Type B pancreatic cell (in vitro differentiated cells): ENCODE measurements at places on chromosomes 1 and 21. TPM values are rescaled to one million over a fixed set of nuclear protein-coding genes. Genes with fewer than 3 reads are reported as not detected.
A peak's percentile ranks its signal among the peaks of the same experiment; 100 is the strongest.

The ANGPTL3 gene
- total RNA-seq: 2.2 and 2.6 TPM in 2 replicates

The FCGR1A gene
- not detected in 2 replicates for total RNA-seq

The GJC2 gene
- 0.76 and 1.3 TPM in 2 replicates for total RNA-seq

The PEAR1 gene
- 0.14 and 11.7 TPM in 2 replicates for total RNA-seq

The NBPF12 gene
- total RNA-seq: 12.0 and 15.8 TPM in 2 replicates

The NEK2 gene
- total RNA-seq: 15.2 and 23.4 TPM in 2 replicates

The PPIAL4G gene
- not detected in 2 replicates for total RNA-seq

The CA6 gene
- 0.24 TPM in 1 of 2 replicates, not detected in the other for total RNA-seq

The PCP4L1 gene
- 1.0 and 3.4 TPM in 2 replicates for total RNA-seq

- H3K4me3 ChIP-seq: no peak overlapping the region
- H3K27ac ChIP-seq: no peak overlapping the region
- no peak for DNase-seq
- peaks cover 37% of the 10 kb centered on the region for H3K4me1 ChIP-seq
- peaks cover 23% of the 10 kb centered on the region for H3K36me3 ChIP-seq
- H3K27me3 ChIP-seq: no peaks in the 10 kb centered on the region
These were observed 15.4 kb downstream of the KAZN start for GRCh38 chr1:14613926-14614325.

- no peaks in the 10 kb centered on the region for H3K27me3 ChIP-seq
- no peak for DNase-seq
- peaks cover 50% of the 10 kb centered on the region for H3K4me1 ChIP-seq
- peaks cover 12% of the 10 kb centered on the region for H3K36me3 ChIP-seq
These were observed 98.5 kb downstream of the RERE start for GRCh38 chr1:8718850-8719361.

DNA sequence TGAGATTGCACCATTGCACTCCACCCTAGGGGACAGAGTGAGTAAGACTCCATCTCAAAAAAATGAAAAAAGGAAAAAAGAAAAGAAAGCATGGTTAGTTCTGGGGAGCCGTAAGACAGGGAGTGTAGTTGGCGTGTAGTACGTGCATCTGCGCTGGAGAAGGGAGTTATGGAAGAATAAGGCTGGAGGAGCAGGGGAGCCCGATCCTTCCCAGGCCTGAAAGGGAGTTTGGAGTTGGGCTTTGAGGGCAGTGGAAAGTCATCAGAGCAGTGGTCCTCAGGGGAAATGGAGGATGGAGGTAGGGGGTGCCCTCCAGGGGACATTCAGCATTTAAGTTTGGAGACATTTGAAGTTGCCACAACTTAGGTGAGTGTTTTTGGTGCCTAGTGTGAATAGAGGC lies 11.3 kb upstream of the TMEM201 start:
- no peak overlapping the region for H3K27ac ChIP-seq
- no peaks in the 10 kb centered on the region for H3K27me3 ChIP-seq

DNA sequence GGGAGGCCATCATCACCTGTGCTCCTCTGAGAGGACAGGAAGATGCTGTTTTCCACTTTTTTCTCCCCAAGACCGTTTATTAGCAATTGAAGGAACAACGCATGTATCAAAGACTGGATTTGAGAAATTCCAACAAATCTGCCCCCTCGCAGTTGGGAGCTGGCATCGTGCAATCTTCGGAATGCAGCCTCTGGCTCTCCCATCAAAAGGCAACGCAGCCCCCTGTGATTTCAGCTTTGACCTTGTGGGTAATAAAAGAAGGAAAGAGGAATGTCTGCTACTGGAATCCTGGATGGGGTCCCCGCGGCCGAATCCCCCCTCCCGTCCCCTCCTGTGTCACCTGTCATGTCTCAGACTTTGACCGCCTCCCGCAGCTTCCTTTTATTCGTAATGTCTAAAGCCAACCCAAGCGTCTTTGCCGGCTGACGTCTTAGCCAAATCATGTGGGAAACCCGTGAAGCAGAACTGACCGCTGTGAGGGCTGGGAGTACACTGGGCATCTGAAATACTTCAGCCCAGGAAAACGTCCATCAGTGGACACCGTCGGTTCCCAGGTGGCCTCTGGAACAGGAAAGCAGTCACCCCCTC lies 101.5 kb downstream of the WDR4 start:
- no peak overlapping the region for H3K4me3 ChIP-seq
- peaks cover 13% of the 10 kb centered on the region for H3K36me3 ChIP-seq
- H3K27ac ChIP-seq: no peak overlapping the region
- DNase-seq: no peak
- H3K4me1 ChIP-seq: peaks cover 26% of the 10 kb centered on the region

DNA sequence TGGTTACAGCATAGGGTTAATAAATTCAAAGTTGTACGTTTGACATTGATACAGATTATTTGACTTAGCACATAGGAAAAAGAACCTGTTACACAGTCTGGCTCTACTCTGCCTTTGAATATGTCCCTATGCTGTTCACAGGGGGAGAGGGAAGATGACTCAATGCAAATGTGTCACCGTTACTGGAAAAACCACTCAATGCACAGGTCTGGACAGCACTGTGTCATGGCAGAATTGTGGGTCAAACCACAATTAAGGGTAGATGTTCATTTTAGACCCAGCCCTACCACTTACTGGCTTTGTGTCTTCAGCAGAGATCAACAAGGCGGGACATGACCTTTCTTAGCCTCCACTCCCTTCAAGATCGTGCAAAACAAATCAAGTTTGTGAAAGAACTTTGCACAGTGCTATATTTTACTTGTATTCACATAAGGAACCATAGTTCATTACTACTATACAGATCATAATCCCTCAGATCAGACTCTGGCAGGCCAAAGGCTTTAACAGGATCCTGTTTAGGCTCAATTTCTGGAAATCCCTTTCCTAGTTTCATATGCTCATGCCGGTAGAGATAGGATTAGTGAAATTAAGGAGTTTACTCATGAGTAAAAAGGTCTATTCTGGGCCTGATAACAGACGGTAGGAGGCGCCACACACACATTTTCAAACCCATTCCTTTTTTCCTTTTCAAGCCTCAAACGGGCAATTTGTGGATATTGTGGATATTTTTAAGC lies 22.1 kb downstream of the EIF2D start:
- peaks cover 8% of the 10 kb centered on the region for H3K4me1 ChIP-seq
- H3K27me3 ChIP-seq: no peaks in the 10 kb centered on the region
- no peak overlapping the region for H3K4me3 ChIP-seq
- H3K27ac ChIP-seq: peak overlapping the region; percentile 65
- no peak for DNase-seq
- peaks cover 32% of the 10 kb centered on the region for H3K36me3 ChIP-seq

DNA sequence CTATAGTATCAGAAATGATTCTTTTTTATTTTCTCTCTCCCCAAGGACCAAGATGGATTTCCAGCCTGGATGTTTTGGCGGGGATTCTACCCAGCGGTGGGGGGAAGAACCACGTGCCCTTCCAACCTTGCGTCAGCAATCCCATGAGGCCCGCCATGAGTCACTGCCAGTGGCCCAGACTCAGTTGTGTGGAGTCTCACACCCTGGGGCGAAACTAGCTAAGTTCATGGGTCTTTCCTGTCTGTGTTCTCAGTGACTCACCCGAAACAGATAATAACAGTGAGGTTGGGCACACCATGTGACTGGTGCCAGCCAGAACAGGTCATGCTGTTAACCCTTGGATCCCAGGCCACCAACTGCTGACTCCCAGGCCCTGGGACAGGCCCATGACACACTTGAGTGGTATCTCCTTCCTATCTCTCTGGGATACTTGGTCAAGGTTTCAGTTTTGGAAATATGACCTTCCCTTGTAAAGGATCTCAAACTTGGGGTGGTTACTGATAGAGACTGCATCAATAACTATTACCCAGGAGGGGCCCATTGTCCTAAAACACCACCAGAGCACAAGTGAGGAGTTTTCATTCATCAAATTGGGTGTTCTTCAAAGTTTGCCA lies 98.0 kb upstream of the DUSP10 start:
- no peak overlapping the region for H3K4me3 ChIP-seq
- no peaks in the 10 kb centered on the region for H3K4me1 ChIP-seq
- H3K27ac ChIP-seq: no peak overlapping the region
- no peak for DNase-seq
- H3K27me3 ChIP-seq: peaks cover 4% of the 10 kb centered on the region

GRCh38 chr1:207027206-207027777 lies 5.3 kb downstream of the C1orf116 start:
- peaks cover 12% of the 10 kb centered on the region for H3K36me3 ChIP-seq
- H3K27ac ChIP-seq: peak overlapping the region; percentile 100
- peak overlapping the region; percentile 95 for H3K4me3 ChIP-seq
- H3K4me1 ChIP-seq: peaks cover 35% of the 10 kb centered on the region
- DNase-seq: no peak
- peaks cover 22% of the 10 kb centered on the region for H3K27me3 ChIP-seq

DNA sequence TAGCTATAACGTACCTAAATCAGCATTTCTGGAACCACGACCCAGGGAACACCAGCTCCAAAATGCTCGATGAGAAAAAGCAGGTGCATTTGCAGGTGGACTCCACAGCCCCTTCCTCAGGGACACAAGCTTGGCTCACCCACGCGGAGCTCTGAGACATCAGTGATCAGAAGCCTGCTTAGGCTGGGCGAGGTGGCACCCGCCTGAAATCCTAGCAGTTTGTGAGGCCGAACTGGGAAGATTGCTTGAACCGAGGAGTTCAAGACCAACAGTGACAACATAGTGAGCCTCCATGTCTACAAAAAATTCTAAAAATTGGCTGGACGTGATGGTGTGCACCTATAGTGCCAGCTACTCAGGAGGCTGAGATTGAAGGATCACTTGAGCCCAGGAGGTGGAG lies 2.5 kb upstream of the TSPEAR start:
- DNase-seq: peak; percentile 39
- no peak overlapping the region for H3K27ac ChIP-seq
- no peaks in the 10 kb centered on the region for H3K36me3 ChIP-seq
- H3K4me1 ChIP-seq: peaks cover 12% of the 10 kb centered on the region
- no peak overlapping the region for H3K4me3 ChIP-seq

GRCh38 chr1:88867743-88868521 lies 23.4 kb downstream of the GTF2B start:
- peaks cover 7% of the 10 kb centered on the region for H3K36me3 ChIP-seq
- no peaks in the 10 kb centered on the region for H3K27me3 ChIP-seq
- H3K27ac ChIP-seq: no peak overlapping the region
- no peak for DNase-seq
- peaks cover 5% of the 10 kb centered on the region for H3K4me1 ChIP-seq
- H3K4me3 ChIP-seq: no peak overlapping the region

- no peak overlapping the region for H3K4me3 ChIP-seq
- no peaks in the 10 kb centered on the region for H3K36me3 ChIP-seq
- H3K27ac ChIP-seq: no peak overlapping the region
- peaks cover 2% of the 10 kb centered on the region for H3K4me1 ChIP-seq
- DNase-seq: no peak
These were observed 38.0 kb upstream of the KCTD3 start for GRCh38 chr1:215529111-215529510.

DNA sequence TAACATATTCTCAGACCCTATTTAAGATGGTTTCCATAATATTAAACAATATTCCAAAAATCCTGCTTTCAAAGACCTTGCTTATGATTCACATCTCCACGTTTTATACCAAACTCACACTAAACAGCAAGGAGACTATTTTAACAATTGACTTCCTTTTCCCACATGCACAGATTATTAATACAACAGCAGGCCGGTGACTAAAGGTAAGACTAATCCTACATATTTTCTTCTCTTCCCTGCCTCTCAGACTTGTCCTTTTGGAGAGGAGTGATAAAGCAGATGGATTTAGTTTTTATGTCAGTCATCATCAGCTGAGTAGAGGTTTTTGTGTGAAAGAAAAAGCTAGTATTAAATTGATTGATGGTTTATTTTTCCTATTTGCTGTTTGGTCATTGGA lies 400.6 kb downstream of the NTNG1 start:
- H3K4me1 ChIP-seq: peaks cover 3% of the 10 kb centered on the region
- DNase-seq: no peak
- no peaks in the 10 kb centered on the region for H3K36me3 ChIP-seq
- H3K27me3 ChIP-seq: no peaks in the 10 kb centered on the region

- H3K4me1 ChIP-seq: peaks cover 17% of the 10 kb centered on the region
- H3K36me3 ChIP-seq: peaks cover 11% of the 10 kb centered on the region
- no peak for DNase-seq
- no peak overlapping the region for H3K4me3 ChIP-seq
- H3K27me3 ChIP-seq: no peaks in the 10 kb centered on the region
- H3K27ac ChIP-seq: no peak overlapping the region
These were observed 178.3 kb downstream of the RERE start for GRCh38 chr1:8639148-8639547.

DNA sequence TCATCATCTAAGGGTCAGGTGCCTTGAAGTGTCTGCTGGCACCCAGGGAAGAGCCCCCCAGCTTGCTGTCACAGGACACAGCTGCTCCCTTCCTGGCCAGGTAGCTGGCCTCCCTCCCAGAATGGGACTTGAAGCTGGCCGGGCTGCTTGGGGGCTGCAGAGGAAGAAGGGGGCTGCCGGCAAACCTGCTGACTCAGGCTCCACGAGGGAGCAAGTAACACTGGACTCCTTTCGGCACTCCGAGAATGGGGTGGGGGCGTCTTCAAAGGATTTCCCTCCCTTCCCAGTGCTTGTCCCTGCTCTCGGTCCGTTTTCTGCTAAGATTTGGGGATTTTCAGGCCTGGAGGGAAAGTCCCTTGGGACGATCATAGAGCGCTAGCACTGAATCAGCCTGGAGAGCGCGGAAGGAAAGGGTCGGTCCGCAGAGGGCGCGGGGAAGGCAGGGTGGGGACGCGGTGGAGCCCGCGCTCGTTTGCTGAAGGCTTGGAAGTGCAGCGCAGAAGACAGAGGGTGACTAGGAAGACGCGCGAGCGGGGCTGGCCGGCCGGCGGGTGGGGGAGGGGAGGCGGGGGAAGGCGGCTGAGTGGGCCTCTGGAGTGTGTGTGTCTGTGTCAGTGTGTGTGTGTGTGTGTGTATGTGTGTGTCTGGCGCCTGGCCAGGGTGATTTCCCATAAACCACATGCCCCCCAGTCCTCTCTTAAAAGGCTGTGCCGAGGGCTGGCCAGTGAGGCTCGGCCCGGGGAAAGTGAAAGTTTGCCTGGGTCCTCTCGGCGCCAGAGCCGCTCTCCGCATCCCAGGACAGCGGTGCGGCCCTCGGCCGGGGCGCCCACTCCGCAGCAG lies at the start of gene CSF1:
Gene CSF1 (plus strand): TSS at position 727 of the 840 bp plus-strand sequence. CDS start 175 bp downstream, outside the sequence.
- peak within 1 kb of the TSS; percentile 94 for H3K4me3 ChIP-seq
- peaks cover 37% of the 10 kb centered on the region for H3K4me1 ChIP-seq
- no peaks in the 10 kb centered on the region for H3K36me3 ChIP-seq

DNA sequence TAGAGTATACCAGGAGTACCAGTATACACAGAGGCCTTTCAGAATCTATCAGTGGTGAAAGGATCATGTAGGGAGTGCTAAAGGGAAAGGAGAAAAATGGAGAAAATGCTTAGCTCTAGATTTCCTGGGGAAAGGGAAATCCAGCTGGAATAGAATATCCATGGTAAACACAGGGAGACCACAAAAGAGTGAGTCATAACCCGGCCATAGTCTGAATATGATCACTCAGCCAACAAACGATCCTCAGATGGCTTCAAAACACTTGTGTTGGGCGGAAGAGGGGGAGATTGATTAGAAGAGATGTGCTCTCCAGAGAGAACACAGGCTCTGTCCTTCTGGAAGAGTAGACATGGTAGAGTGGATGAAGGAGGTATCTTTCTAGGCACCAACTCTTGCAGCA lies 180.6 kb downstream of the PAPPA2 start:
- no peaks in the 10 kb centered on the region for H3K36me3 ChIP-seq
- H3K4me1 ChIP-seq: no peaks in the 10 kb centered on the region
- no peak overlapping the region for H3K4me3 ChIP-seq
- DNase-seq: no peak
